ENCODE measurements at places on chromosomes 11 and 22.
A peak's percentile ranks its signal among the peaks of the same experiment; 100 is the strongest.

GRCh38 chr11:705646-706438 lies at the start of gene EPS8L2:
EPS8L2 (plus strand) TSS chr11:706231; CDS start chr11:709408, 3,177 bp downstream.
- no peak for DNase-seq

GRCh38 chr22:47221840-47222615 lies 459.6 kb downstream of the TBC1D22A start:
- no peak for DNase-seq

GRCh38 chr11:117527271-117527670 lies 199.6 kb downstream of the CEP164 start:
- no peak for DNase-seq

DNA sequence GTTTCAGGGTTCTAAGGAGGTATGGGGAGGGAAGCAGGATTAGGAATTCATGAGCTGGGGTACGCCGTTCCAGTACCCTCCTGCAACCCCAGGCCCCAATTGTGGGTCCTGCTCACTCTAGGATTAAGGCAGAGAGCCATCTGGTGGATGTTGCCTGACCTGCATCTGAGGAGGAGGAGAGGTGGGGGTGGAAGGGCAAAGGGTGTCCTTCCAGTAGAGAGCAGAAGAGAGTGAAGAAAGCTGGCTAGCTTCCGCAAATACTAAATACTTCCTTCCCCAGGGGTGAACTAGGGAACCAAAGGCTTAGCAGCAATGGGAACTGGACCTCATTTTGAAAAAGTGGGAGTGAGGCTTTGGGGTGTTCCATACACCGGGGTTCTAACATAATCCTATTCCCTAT lies 10.6 kb downstream of the LRRC51 start:
- peak; percentile 72 for DNase-seq
